ENCODE measurements at places on chromosomes 1 and 21.

GRCh38 chr1:71086331-71086730 is 5.5 kb upstream of the ZRANB2 start:
- no peak for DNase-seq

DNA sequence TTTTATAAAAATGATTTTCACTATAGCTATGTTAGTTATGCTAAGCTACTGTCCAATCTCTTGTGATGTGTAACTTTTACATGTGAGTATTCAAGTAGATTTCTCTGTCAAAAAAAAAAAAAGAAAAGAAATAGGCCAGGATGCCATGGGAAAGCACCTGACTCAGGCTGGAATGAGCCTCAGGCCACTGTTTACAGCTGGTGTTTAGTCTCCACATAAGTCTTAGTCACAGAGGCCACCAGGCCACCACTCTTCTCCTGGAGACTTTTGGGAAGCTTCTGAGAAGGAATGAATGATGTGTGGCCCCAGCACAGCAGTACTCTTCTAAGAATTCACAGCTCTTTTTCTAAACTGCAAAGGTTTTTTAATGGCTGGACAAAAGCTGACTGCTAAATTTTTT is 48.9 kb downstream of the CHML start:
- no peak for DNase-seq

GRCh38 chr1:11957398-11957797 is 22.8 kb upstream of the MFN2 start:
- DNase-seq = no peak

- DNase-seq = no peak
Measured at GRCh38 chr21:19171585-19171984, 768.0 kb upstream of the TMPRSS15 start.
